ENCODE measurements at places on chromosomes 5 and 9. TPM values are rescaled to one million over a fixed set of nuclear protein-coding genes. Genes with fewer than 3 reads are reported as not detected.

PCDHGB1 gene
- 8.9 TPM for total RNA-seq

CDH18 gene
- 0.66 TPM for total RNA-seq

UNC5A gene
- total RNA-seq: 3.9 TPM

HTR1A gene
- total RNA-seq: 4.7 TPM

RNF183 gene
- total RNA-seq: not detected

SLC24A2 gene
- 7.3 TPM for total RNA-seq

DRD1 gene
- total RNA-seq: not detected

DNA sequence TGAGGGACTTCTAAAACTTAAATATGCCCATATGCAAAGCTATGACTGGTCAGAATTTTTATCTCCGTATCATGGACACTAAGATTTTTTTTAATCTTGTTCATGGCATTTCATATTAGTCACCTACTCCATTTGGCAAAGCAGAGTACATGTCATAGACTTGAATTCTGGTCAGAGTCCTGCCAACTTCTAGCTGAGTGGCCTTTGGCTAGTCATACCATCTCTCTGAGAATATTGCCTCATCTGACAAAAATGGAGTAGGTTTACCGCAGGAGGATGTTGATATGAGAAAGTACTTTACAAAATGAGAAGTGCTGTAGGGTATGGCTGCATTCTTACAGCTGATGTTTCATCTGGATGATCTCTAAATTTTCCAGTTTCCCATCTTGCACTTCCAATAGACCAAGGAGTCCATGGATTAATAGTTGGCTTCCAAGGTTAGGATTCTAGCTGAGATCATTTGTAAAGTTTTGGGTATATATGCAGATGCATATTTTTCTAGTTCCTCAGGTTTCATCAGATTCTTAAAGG lies 150.8 kb upstream of the NR3C1 start:
- H3K27me3 ChIP-seq: no peaks in the 10 kb centered on the region
- DNase-seq: no peak
- no peak overlapping the region for H3K4me3 ChIP-seq
- no peaks in the 10 kb centered on the region for H3K4me1 ChIP-seq
- no peaks in the 10 kb centered on the region for H3K36me3 ChIP-seq
- H3K27ac ChIP-seq: no peak overlapping the region

DNA sequence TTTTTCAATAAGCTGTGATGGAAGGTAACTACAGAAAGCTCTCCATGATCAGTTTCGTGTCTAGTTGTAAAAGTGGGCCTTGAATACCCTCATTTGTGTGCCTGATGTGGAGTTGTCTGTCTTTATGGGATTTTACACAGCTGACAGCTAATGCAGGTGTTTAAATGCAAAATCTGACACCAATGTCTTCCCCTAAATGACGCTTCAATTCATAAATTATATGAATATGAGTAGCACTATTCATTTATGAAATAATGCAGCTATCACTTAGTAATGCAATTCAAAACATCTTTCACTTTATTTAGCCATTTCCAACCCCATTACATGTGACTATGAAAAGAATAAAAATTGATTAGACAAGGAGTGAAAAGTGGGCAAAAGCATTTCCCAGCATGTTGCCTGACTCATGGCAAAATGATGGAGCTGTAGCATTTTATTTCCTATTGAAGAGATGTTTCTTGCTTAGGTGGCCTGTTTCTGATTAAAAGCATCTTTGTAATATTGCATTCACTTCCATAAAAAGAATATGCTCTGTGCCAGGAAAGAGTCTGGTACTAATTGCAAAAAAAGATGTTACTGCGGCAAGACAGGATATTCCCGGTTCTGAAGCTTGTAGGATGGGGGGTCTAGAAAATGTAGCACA lies 116.7 kb upstream of the HAPLN1 start:
- no peak overlapping the region for H3K4me3 ChIP-seq
- no peaks in the 10 kb centered on the region for H3K27me3 ChIP-seq
- H3K27ac ChIP-seq: no peak overlapping the region
- H3K4me1 ChIP-seq: no peaks in the 10 kb centered on the region
- H3K36me3 ChIP-seq: no peaks in the 10 kb centered on the region
- DNase-seq: no peak

GRCh38 chr5:75668977-75669689 lies 48.1 kb downstream of the POC5 start:
- H3K4me1 ChIP-seq: no peaks in the 10 kb centered on the region
- H3K27me3 ChIP-seq: no peaks in the 10 kb centered on the region
- no peak overlapping the region for H3K27ac ChIP-seq

DNA sequence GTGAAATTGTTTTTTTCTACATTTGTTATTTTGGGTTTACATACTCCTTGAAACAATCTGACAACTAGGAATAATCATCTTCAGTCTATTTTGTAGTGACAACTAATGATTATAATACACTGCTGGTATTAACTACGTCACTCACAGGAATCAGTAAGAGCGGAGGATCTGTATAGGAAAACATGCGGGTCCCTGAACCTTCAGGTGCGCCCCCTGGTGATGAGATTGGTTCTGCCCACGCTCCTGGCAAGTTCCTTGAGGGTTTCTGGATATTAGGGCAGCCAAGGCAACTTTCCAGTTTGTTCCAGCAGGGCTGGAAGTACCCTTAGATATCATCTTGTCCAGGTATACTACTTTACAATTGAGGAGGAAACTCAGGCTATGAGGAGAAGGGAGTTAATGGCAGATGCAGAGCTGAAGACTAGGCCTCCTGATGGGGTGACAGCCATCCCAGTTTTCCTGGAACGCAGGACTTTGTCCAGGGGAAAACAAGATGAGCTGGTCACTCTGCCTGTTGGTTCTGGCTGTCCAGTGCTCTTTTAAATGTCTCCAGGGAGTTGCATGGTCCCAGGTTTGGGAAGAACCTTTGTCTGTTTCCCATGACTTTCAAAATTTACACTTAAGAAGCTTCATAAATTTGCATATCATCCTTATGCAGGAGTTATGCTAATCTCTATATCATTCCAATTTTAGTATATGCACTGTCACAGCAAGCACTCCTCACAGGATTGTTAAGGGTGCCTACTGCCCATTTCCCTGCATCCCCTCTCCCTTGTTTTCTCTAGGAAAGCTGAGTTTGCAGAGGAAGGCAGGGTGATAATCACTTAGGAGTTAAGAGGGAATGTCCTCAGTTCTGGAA lies 14.9 kb upstream of the WNT8A start:
- DNase-seq: peak; percentile 86
- H3K27me3 ChIP-seq: no peaks in the 10 kb centered on the region
- H3K36me3 ChIP-seq: no peaks in the 10 kb centered on the region
- no peak overlapping the region for H3K27ac ChIP-seq

DNA sequence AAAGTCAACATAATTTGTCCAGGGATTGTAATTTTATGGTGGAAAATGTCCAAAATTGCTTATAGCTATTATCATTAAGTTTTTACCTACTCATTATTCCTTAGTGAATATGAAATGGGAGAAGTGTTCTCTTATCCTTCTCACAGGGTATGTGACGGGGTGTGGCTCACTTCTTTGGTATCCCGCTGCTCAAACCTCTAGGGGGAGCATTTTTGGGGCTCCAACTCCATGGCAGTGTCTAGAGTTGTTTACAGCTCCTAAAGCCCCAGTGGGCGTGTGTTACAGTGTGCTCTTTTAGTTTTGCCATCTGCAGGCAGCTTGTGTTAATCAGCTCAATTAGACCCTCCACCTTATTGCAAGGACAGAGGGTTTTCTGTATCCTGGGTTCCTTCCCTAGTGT lies 89.4 kb downstream of the CDKN2A start:
- no peaks in the 10 kb centered on the region for H3K4me1 ChIP-seq
- no peaks in the 10 kb centered on the region for H3K36me3 ChIP-seq
- H3K4me3 ChIP-seq: no peak overlapping the region
- H3K27ac ChIP-seq: no peak overlapping the region
- no peaks in the 10 kb centered on the region for H3K27me3 ChIP-seq

GRCh38 chr5:67875601-67876000 lies 340.0 kb upstream of the PIK3R1 start:
- no peak for DNase-seq
- no peaks in the 10 kb centered on the region for H3K4me1 ChIP-seq
- no peaks in the 10 kb centered on the region for H3K27me3 ChIP-seq
- H3K4me3 ChIP-seq: no peak overlapping the region

DNA sequence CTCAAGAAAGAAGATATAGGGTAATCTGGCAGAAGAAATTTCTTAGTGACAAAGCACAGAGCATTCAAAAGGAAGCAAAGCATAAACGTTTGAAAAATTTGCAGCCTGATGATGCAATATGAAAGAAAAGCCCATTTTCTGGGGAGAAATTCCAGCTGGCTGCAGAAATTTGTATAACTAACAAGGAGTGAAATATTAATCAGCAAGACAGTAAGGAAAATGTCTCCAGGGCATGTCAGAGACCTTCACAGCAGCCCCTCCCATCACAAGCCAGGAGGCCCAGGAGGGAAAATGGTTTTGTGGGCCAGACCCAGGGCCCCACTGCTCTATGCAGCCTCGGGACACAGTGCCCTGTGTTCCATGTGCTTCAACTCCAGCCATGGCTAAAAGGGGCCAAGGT lies 359.4 kb downstream of the HINT1 start:
- no peak overlapping the region for H3K27ac ChIP-seq
- no peak for DNase-seq
- H3K27me3 ChIP-seq: no peaks in the 10 kb centered on the region
- H3K4me3 ChIP-seq: no peak overlapping the region

- H3K4me3 ChIP-seq: no peak overlapping the region
- H3K27ac ChIP-seq: no peak overlapping the region
- H3K4me1 ChIP-seq: peaks cover 10% of the 10 kb centered on the region
- DNase-seq: no peak
These were observed 64.9 kb downstream of the SIL1 start for GRCh38 chr5:139133282-139133681.

GRCh38 chr5:129903466-129904101 lies 681 bp upstream of the CHSY3 start:
- peaks cover 10% of the 10 kb centered on the region for H3K4me1 ChIP-seq
- no peaks in the 10 kb centered on the region for H3K36me3 ChIP-seq
- peaks cover 53% of the 10 kb centered on the region for H3K27me3 ChIP-seq
- H3K4me3 ChIP-seq: peak overlapping the region; percentile 83
- DNase-seq: peak; percentile 30

DNA sequence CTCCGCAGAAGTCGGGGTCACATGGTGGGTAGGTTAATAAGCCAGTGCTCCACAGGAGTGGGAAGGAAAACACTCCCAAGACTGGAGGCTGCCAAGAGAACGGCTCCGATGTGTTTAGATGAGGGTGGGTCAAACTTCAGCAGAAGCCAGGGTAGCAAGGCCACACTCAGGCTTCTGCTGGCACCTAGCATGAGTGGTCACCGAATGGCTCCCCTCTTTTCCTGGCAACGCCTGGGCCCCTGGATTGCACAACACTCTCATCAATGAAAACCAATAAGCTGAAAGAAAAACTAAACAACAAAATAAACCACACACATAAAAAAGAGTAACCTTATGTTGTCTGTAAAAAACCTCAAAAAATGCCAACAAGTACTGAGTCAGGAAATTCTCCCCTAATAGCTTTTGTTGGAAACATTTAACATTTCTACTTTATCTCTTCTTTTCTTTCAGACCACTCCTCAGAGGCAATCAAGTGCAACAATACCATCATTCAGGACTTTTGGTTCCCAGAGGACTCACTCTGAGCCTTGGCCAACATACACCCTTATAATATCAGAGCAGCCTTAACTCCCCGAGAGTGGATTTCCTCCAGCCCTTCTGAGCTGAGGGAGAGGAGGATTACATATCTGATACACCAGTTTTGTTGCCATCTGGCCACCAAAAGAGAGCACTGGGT lies 279.9 kb downstream of the ENC1 start:
- no peaks in the 10 kb centered on the region for H3K27me3 ChIP-seq
- no peak overlapping the region for H3K4me3 ChIP-seq
- H3K27ac ChIP-seq: no peak overlapping the region
- no peak for DNase-seq
- no peaks in the 10 kb centered on the region for H3K4me1 ChIP-seq

GRCh38 chr5:124718380-124718789 lies 28.1 kb downstream of the ZNF608 start:
- H3K4me1 ChIP-seq: peaks cover 47% of the 10 kb centered on the region
- no peak for DNase-seq
- H3K27ac ChIP-seq: no peak overlapping the region
- no peaks in the 10 kb centered on the region for H3K27me3 ChIP-seq
- H3K36me3 ChIP-seq: no peaks in the 10 kb centered on the region
- no peak overlapping the region for H3K4me3 ChIP-seq

- no peak for DNase-seq
- H3K27ac ChIP-seq: no peak overlapping the region
- H3K4me3 ChIP-seq: no peak overlapping the region
- H3K27me3 ChIP-seq: no peaks in the 10 kb centered on the region
- peaks cover 8% of the 10 kb centered on the region for H3K4me1 ChIP-seq
- no peaks in the 10 kb centered on the region for H3K36me3 ChIP-seq
These were observed 48.4 kb upstream of the FUBP3 start for GRCh38 chr9:130530938-130531337.

DNA sequence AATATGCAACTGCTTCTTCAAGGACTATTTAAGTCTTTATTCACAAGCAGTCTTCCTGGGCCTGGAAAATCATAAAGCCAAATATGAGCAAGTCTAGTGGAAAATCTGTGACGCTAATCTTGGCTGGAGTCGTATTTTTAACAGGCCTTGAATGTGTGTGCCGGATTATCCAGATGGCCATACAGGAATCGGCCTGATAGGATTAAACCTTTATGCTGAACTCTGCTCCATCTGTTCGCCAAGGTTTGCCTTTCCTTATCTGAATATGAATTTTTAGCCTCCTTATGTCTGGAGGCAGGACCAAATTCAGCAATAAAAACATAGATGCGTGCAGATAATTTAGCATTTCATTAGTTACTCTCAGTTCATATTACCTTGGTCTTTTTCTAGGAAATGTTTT lies 294.5 kb downstream of the EBF1 start:
- H3K36me3 ChIP-seq: no peaks in the 10 kb centered on the region
- H3K27ac ChIP-seq: no peak overlapping the region
- no peaks in the 10 kb centered on the region for H3K27me3 ChIP-seq
- no peak overlapping the region for H3K4me3 ChIP-seq

- no peak overlapping the region for H3K27ac ChIP-seq
- no peaks in the 10 kb centered on the region for H3K4me1 ChIP-seq
- 0 out of 2 replicates have a peak, but pooled peaks cover 3% of the 10 kb centered on the region for H3K36me3 ChIP-seq
- H3K27me3 ChIP-seq: no peaks in the 10 kb centered on the region
- no peak overlapping the region for H3K4me3 ChIP-seq
These were observed 19.0 kb upstream of the NR5A1 start for GRCh38 chr9:124526174-124526573.

- H3K36me3 ChIP-seq: no peaks in the 10 kb centered on the region
- peak; percentile 89 for DNase-seq
- no peaks in the 10 kb centered on the region for H3K4me1 ChIP-seq
- H3K27me3 ChIP-seq: no peaks in the 10 kb centered on the region
These were observed 169.0 kb upstream of the PANK3 start for GRCh38 chr5:168747987-168748777.

DNA sequence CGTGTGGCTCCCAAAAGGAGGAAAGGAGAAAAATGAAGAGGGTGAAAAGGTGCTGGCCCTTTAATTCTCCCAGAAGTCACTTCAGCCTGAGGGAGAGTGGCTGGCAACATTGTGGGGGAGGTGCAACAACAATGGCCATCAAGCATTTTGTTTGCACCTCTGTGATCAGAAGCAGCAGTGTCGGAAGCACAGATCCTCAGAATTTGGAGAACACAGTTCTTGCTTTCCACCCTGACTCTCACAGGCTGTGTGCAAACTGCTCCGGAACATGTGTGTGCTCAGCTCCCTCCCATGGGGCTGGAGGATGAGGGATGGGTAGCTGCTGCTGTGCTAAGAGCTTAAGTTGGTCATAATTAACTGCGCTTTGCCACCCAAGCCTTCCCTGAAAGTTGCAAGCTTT lies 127.1 kb downstream of the DPYSL3 start:
- no peaks in the 10 kb centered on the region for H3K27me3 ChIP-seq
- peak; percentile 58 for DNase-seq
- peaks cover 24% of the 10 kb centered on the region for H3K4me1 ChIP-seq
- H3K4me3 ChIP-seq: no peak overlapping the region

- no peak overlapping the region for H3K4me3 ChIP-seq
- H3K27ac ChIP-seq: no peak overlapping the region
- H3K4me1 ChIP-seq: no peaks in the 10 kb centered on the region
- no peak for DNase-seq
- H3K36me3 ChIP-seq: no peaks in the 10 kb centered on the region
These were observed 13.1 kb downstream of the PALM2AKAP2 start for GRCh38 chr9:109792951-109793546.
